Osteoblast (primary cell): ENCODE measurements at places on chromosomes 2 and 18. TPM values are rescaled to one million over a fixed set of nuclear protein-coding genes. Genes with fewer than 3 reads are reported as not detected.

The MEP1B gene
- total RNA-seq: not detected in 2 replicates

DNA sequence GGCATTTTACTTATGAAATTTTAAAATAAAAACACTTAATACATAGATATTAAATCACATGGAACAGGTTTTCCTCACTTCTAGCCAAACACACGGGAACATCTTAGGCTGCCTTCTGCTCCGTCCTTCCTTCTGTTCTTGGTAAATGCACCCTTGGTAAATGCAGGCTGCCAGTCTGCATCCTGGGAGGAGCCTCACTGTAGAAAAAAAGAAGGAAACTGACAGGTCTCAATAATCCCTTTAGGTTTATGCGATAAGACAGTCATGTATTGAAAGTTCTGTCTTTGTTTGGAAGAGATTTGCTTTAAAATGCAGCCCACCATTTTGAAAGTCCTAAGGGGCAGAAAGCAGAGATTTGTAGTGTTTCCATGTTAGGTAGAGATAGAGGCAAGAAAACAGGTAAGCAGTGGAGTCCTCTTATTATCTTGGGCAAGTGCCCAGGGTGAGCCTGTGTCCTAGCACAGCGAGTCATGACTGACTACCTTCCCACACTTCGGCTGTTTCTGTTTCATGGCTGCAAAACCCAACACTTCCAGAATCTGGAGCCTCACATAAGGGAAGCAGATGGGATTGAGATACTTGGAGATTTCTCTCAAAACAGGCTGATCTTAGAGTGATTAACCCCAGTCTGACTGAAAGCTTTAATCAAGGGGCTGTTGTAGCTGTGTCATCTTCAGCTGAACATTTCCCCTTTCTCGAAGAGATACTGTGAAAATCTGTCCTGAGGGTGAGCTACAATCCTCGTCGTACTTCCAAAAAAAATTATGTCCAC lies 131.4 kb upstream of the MAP3K20 start:
- H3K4me3 ChIP-seq: no peak overlapping the region
- H3K27ac ChIP-seq: no peak overlapping the region
- H3K27me3 ChIP-seq: peaks cover 3% of the 10 kb centered on the region

- H3K4me3 ChIP-seq: no peak overlapping the region
- H3K36me3 ChIP-seq: no peaks in the 10 kb centered on the region
- no peaks in the 10 kb centered on the region for H3K27me3 ChIP-seq
- no peaks in the 10 kb centered on the region for H3K4me1 ChIP-seq
These were observed 43.2 kb downstream of the TMEM18 start for GRCh38 chr2:634041-634440.

- no peak overlapping the region for H3K27ac ChIP-seq
- no peak for DNase-seq
- H3K36me3 ChIP-seq: no peaks in the 10 kb centered on the region
- no peak overlapping the region for H3K4me3 ChIP-seq
- no peaks in the 10 kb centered on the region for H3K27me3 ChIP-seq
These were observed 117.6 kb downstream of the METTL8 start for GRCh38 chr2:171316220-171316619.

DNA sequence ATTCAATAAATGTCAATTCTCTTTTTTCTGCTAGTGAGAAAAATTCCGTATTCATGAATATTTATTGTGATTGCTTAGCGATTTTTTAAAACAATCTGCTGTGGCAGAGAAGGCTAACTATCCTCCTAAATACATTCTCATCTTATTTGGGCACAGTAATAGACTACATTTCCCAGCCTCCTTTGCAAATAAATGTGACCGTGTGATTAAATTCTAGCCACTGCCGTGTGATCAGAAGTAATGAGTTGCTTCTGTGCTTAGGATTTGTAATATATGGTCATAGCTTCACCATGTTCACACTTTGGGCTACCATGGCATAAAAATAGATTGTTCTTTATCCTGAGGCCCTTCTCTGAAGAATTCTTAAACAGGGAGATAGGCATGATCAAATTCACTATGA lies 179.6 kb downstream of the FAM124B start:
- H3K4me1 ChIP-seq: peaks cover 37% of the 10 kb centered on the region
- no peak overlapping the region for H3K4me3 ChIP-seq
- H3K27me3 ChIP-seq: no peaks in the 10 kb centered on the region

DNA sequence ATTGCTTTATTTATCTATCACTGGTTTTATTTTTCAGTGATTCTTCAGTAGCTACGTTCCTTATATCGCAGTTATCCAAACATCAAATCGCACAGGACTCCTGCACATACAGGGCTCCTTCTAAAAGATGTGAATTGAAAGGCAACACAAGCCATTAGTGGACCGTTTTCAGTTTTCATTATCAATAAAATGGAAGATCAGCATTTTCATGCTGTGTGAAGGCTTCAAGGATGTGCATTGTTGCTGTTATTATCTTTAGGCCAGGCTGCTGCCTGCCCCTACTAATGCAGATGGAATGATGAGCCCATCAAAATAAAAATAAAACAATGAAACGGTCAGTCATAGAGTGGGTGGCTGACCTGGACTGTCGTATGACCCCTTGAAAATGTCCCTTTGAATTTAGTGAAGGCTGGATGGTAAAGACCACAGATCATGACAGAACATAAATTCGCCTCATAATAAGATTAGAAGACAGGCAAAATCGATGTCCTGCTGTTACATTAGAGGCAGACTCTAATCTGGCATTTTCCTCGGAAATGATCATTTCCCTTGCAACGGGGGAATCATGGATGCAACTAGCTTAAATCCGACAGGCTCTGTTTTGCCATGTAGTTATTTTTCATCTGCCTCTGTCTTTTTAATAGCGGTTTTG lies 32.9 kb downstream of the ITGB6 start:
- H3K4me3 ChIP-seq: no peak overlapping the region
- H3K4me1 ChIP-seq: no peaks in the 10 kb centered on the region
- H3K36me3 ChIP-seq: no peaks in the 10 kb centered on the region

GRCh38 chr2:44582363-44583008 lies 220.7 kb downstream of the CAMKMT start:
- no peaks in the 10 kb centered on the region for H3K27me3 ChIP-seq
- H3K27ac ChIP-seq: no peak overlapping the region
- peak; percentile 43 for DNase-seq

DNA sequence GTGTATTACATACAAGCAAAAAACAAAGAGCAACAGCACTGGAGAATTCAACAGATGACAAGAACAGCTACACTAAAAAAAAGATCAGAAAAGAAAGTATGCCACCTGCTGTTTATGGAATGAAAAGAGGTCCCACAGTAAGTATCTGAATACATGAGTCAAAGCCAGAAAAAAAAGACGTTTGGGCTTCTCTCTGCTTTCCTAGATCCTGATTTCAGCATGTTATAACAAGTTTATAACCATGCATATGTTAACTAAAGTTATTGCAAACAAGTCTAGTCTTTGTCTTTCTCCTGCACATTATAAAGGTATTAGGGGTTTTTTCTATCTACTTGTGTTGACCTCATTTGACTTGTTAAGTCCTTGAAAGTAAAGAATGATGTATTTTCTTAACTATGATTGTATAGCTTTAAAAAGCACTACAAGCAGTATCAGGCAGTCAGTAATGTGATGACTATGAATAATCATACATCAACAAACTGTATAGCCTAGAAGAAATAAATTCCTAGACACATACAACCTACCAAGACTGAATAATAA lies 108.5 kb upstream of the COL5A2 start:
- no peaks in the 10 kb centered on the region for H3K36me3 ChIP-seq
- peaks cover 42% of the 10 kb centered on the region for H3K4me1 ChIP-seq
- peak overlapping the region; percentile 88 for H3K27ac ChIP-seq
- no peaks in the 10 kb centered on the region for H3K27me3 ChIP-seq
- no peak overlapping the region for H3K4me3 ChIP-seq

DNA sequence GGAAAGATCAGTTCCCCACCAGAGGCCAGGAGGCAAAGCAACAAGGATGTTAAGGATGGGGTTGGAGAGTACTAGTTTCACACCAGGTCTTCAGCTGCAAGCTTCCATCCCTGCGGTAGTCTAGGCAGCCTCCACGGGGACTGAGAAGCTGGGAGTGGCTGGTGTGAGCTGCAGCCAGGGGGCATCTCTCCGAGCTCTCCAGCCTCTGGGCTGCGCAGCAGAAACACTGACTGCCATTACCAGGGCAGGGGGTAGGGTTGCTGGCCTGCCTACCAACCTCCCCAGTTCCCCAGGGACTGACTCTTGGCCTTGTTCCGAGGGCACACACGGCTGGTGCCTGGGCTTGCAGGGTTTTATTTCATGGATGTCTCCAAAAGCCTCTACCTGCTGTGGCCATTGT lies 15.9 kb downstream of the GATA6 start:
- no peaks in the 10 kb centered on the region for H3K27me3 ChIP-seq

- H3K4me1 ChIP-seq: no peaks in the 10 kb centered on the region
- no peak overlapping the region for H3K27ac ChIP-seq
- H3K36me3 ChIP-seq: no peaks in the 10 kb centered on the region
- H3K4me3 ChIP-seq: no peak overlapping the region
These were observed 21.6 kb downstream of the DSG4 start for GRCh38 chr18:31398191-31398590.

DNA sequence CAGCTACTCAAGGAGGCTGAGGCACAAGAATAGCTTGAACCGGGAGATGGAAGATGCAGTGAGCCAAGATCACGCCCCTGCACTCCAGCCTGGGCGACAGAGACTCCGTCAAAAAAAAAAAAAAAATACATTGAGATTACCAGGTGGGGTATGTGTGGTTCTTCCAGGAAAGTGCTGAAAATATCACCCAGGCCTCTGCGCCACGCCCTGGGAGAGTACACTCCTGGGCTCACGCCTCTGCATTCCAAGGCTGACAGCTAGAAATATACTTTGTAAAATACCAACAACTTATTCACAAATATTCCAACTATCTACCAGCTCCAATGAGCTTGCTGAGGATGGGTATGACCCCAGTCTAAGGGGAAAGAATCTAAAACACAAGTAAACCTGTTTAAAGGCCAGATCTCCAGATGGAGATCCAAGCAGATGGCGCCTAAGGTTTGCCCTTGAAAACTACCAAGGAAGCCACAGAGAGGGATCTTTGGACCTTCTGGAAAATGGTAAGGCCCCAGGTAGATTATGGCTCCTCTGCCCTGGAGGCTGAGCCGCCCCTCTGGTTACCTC lies 21.6 kb upstream of the B3GNT7 start:
- H3K27me3 ChIP-seq: no peaks in the 10 kb centered on the region
- DNase-seq: no peak
- no peaks in the 10 kb centered on the region for H3K36me3 ChIP-seq

DNA sequence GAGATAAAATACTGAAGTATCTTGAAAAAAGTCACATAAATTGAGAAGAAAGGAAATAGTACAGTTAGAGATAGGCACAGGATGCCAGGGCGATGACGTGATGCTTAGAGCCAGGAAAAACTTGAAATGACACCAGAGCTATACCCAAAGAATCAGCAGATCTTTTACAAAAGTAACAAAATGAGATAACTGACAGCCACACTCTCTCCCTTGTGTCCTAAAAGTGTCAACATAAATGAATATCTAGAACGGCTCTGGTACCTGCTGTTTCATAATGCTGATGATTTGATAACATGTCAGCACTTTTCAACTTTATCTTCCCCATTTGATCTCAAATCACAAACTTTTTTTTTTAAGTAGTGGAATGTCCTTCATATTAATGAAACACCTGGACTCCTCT lies 45.6 kb upstream of the ZC3H15 start:
- H3K27ac ChIP-seq: no peak overlapping the region
- DNase-seq: no peak
- H3K36me3 ChIP-seq: no peaks in the 10 kb centered on the region
- no peaks in the 10 kb centered on the region for H3K27me3 ChIP-seq
- no peaks in the 10 kb centered on the region for H3K4me1 ChIP-seq

DNA sequence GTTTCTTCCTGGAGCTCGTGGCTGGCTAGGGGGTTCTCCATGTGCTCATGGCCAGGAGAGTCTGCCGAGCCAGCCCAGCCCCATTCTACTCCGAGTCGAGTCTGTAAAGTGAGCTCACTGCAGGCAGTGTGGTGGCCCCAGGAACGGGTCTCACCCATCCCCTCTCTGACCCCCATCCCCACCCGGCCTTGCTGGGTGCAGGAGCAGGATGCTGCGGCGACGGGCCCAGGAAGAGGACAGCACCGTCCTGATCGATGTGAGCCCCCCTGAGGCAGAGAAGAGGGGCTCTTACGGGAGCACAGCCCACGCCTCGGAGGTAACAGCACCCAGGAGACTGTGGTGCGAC lies 1.4 kb downstream of the ANO7 start:
- no peak overlapping the region for H3K4me3 ChIP-seq
- no peaks in the 10 kb centered on the region for H3K36me3 ChIP-seq
- H3K27ac ChIP-seq: no peak overlapping the region
- H3K27me3 ChIP-seq: peaks cover 4% of the 10 kb centered on the region

DNA sequence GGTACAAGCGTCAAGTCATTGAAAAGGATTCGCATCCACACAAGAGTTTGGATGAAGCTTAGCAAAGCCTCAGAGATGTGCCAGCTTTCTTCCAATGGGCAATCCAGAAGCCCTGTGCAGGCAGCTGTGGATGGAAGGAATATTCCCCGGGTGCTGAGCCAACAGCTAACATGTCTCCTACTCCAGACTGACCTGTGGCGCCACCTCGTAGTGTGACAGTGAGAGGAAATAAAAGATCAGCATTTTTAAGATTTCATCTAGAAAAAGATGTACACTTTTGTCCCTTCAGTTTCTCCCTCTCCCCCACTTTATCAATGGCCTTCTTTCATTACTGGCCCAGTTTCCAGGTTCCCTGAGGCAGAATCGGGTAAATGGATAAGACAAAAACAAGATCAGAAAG lies 48.9 kb upstream of the SPATS2L start:
- H3K27ac ChIP-seq: no peak overlapping the region
- no peaks in the 10 kb centered on the region for H3K36me3 ChIP-seq
- no peak for DNase-seq

GRCh38 chr2:231662028-231662810 lies 46.1 kb upstream of the PTMA start:
- no peaks in the 10 kb centered on the region for H3K36me3 ChIP-seq
- peak overlapping the region; percentile 70 for H3K4me3 ChIP-seq

DNA sequence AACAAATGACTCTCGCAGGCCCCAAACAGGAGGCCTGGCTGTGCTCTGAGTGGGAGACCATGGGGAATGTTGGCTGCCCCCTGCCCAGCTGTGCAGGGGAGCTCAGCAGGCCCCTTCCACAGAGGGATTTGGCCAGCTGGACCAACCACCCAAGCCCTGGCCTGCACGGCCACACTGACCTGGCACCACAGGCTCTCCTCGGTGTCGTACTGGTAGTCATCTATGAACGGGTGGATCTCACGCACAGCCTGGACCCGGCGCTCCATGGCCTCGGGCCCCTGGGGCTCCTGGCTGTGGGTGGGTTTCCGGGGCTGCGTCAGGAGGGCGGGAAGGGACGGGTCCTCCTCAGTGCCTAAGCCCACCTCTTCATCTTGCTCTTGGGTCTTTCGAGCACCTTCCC lies 74.5 kb downstream of the POLR1A start:
- H3K36me3 ChIP-seq: peaks cover 80% of the 10 kb centered on the region
- H3K4me3 ChIP-seq: no peak overlapping the region
- no peak for DNase-seq
- no peak overlapping the region for H3K27ac ChIP-seq

DNA sequence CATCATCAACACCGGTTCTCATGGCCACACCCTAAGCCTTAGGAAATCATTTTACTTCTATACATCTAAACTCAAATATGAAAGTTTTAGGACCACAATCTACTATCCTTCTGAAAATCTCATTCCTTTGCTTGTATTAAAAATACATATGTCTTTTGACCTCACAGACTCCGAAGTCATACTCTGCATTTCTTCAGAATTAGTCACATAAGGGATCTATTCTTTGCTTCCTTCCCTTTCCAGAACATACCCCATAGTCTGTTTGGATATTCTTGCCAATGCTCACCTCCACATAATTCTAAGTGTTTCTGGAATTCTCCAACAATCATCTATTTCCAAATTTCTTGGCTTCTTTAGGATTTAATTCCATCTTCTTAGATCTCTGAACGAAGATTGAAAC lies 14.2 kb upstream of the DSG1 start:
- DNase-seq: no peak
- no peaks in the 10 kb centered on the region for H3K4me1 ChIP-seq
- H3K27me3 ChIP-seq: no peaks in the 10 kb centered on the region
- H3K4me3 ChIP-seq: no peak overlapping the region
